ENCODE measurements at places on chromosomes 1 and 21. TPM values are rescaled to one million over a fixed set of nuclear protein-coding genes. Genes with fewer than 3 reads are reported as not detected.

- DNase-seq = peak; percentile 15
- no peak overlapping the region for H3K4me3 ChIP-seq
- no peak overlapping the region for H3K27ac ChIP-seq
- H3K27me3 ChIP-seq = no peaks in the 10 kb centered on the region
- peaks cover 11% of the 10 kb centered on the region for H3K4me1 ChIP-seq
- no peaks in the 10 kb centered on the region for H3K36me3 ChIP-seq
Observed at GRCh38 chr1:46527474-46528296, 23.8 kb downstream of the KNCN start.

DNA sequence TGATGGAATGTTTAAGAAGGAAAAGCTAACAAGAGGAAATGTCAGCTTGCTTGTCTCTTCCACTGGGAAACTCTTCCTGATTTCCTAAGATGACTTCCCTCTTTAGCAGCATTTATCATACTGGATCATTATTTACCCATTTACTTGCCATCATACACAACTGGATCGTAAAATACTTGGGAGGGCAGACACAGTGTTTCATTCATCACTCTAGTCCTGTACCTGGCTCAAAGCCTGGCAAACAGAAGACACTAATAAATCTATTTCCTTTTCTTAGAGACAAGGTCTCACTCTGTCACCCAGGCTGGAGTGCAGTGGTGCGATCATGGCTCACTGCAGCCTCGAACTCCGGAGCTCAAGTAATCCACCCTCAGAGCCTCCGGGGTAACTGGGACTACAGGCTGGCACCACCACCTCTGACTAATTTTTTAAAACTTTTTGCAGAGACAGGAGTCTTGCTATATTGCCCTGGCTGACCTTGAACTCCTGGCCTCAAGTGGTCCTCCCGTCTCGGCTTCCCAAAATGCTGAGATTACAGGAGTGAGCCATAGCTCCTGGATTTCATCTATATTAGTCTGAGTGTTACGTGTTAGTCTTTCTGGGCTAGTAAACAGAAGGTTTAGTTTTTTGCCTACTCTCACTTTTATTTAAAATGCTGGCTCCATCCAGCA is 574.6 kb downstream of the SMYD3 start:
- DNase-seq = no peak
- no peak overlapping the region for H3K4me3 ChIP-seq
- H3K27ac ChIP-seq = no peak overlapping the region

DNA sequence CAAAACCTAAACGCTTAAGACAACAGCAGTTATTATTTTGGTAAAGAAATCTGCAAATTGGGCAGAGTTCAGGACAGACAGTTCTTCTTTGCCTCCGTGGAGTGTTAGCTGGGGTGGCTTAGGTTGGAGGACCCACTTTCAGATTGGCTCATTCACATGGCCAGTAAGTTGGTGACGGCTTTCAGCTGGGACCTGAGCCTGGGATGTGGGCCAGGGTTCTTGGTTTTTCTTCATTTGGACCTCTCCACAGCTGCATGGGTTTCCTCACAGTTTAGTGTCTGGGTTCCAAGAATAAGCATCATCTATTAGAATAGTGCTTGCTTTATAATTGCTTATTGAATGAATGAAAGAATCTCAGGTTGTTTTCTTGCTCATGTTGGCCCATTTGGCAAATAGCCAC is 72.2 kb downstream of the ATF6 start:
- H3K4me3 ChIP-seq = no peak overlapping the region
- no peak overlapping the region for H3K27ac ChIP-seq
- H3K36me3 ChIP-seq = peaks cover 45% of the 10 kb centered on the region

DNA sequence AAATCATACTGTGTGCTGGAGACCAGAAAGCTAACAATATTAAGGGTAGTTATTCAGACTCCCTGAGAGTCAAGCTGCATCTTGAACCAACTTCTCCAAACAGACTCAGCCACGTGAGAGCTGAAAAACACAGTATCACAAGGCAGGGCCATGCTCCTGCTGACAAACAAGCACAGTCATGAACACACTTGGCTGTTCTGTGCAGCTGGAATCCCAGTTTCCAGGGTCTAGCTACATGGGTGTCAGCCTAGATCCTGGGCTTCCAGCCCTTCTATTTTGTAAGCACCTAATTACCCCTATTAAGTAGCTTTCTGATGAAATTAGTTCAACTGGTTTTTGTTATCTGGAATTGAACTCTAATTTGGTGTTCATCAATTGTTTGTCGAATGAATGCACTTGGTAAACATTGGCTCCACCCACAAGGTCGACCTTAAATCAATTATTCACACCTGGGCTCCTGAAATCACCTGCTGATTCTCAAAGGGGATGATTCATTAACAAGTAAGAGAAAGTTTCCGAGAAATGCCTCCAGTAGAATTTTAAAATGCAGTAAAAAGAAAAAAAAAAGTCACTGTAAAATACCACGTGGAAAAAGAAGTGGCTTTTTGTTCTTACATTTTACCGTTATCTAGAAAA is 179.3 kb downstream of the ZC3H11B start:
- H3K27me3 ChIP-seq = no peaks in the 10 kb centered on the region
- no peak for DNase-seq
- H3K36me3 ChIP-seq = no peaks in the 10 kb centered on the region
- H3K27ac ChIP-seq = no peak overlapping the region
- no peaks in the 10 kb centered on the region for H3K4me1 ChIP-seq

DNA sequence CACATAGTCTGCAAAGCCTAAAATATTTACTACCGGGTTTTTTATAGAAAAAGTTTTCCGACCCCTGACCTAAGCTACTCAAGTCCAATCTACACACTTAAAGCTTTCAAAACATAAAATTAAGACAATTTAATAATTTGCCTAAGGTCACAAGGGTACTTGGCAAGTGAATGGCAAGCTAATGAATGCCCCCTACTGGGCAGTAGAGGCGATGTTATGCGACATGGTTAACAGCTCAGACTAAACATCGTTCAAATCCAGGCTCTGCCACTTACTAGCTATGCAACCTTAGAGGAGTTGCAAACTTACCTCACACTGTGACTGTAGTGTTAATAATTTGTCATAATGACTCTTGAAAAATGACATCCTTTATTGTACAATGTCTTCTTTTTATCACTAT is 317.2 kb upstream of the NFIA start:
- no peak for DNase-seq
- H3K27ac ChIP-seq = no peak overlapping the region
- H3K36me3 ChIP-seq = no peaks in the 10 kb centered on the region
- no peaks in the 10 kb centered on the region for H3K27me3 ChIP-seq

DNA sequence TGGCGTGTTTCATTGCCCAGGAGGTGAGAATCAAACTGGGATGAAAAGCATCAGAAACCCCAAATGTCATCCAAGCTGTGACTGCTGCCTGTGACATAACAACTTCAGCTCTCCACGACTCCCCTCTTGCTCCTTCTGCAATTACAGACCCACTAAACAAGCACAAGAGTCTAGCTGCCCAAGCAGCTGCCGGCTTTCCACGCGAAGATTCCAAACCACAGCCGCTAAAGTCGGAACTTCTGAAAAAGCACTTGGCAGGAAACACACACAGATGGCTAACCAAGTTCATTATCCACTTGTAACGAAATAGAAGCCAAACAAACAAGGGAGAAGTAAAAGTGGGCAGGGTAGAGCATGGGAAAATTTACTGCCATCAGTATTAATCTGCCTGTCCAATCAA is 198.1 kb downstream of the SLC35F3 start:
- no peaks in the 10 kb centered on the region for H3K27me3 ChIP-seq
- H3K27ac ChIP-seq = no peak overlapping the region
- no peak for DNase-seq

GRCh38 chr1:221939607-221940006 is 197.7 kb upstream of the DUSP10 start:
- H3K36me3 ChIP-seq = no peaks in the 10 kb centered on the region
- no peak overlapping the region for H3K27ac ChIP-seq
- DNase-seq = no peak
- no peaks in the 10 kb centered on the region for H3K4me1 ChIP-seq
- H3K27me3 ChIP-seq = no peaks in the 10 kb centered on the region

DNA sequence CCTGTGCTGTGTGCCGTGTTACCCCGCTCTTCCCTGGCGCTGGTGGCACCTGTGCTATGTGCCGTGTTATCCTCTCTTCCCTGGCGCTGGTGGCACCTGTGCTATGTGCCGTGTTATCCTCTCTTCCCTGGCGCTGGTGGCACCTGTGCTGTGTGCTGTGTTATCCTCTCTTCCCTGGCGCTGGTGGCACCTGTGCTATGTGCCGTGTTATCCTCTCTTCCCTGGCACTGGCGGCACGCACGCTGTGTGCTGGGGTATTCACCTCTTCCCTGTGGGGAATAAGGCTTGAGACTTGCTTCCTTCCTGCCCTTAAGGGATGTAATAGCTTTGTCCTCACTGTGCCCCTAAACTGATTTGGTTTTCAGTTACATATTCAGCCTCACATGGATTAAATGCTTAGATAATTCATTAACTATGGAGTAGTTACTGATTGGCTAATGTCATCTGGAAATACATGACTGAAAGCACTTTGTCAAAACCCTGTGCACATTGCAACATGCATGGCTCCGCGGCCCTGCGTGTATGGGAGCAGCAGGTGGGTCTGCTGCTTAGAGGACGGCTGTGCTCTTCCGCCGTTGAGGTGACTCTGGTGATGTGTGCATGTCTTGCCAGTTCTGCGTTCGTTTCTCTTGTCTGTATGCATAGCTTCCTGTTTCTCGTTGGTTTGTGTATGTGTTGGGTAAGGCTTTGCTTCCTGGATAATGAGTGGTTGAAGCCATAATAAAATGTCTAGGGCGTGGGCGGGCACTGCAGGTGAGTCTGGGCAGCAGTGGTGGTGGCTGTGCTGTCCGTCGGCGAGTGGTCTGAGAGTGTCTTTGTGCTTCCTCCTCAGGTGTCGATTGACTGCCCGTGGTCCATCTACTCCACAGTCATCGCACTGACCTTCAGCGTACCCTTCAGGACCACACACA is 17.9 kb upstream of the PWP2 start:
- peaks cover 31% of the 10 kb centered on the region for H3K36me3 ChIP-seq
- H3K27ac ChIP-seq = no peak overlapping the region
- no peak for DNase-seq
- no peaks in the 10 kb centered on the region for H3K27me3 ChIP-seq

DNA sequence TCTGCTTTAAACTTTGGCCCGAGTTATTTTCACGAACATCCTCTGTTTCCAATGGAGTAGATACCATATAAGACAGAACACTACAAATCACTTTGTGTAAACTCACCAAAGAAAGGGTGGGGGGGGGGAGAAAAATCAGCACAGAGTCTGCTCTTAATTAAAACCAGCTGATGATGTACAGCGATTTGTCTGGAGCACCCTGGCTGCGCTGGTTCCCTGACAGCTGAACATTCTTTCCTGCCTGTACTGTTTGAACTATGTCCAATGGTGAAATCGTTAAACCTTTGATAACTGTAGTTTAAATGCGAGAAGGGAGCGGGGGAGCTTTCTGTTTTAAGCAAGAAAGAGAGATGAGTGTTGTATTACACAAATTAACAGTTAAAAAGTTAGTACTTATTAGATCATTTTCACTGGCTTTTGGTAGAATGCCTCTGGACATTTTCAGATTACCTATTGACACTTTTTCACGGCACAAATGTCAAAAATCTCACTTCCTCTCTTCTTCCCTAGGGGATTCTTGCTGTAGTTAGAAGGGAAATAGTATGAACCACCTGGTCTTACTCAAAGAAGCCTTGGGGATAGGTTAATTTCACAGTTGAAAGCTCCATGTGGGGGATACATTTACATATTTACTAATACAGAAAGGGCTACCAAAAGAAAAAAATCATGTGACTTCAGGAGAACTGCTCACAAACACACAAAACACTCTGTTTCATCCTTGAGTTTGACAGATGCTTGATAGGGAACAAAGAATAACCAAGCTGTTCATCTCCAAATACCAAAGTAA is 140.2 kb upstream of the RUNX1 start:
- no peaks in the 10 kb centered on the region for H3K36me3 ChIP-seq
- peak overlapping the region; percentile 16 for H3K4me3 ChIP-seq
- H3K4me1 ChIP-seq = peaks cover 22% of the 10 kb centered on the region

DNA sequence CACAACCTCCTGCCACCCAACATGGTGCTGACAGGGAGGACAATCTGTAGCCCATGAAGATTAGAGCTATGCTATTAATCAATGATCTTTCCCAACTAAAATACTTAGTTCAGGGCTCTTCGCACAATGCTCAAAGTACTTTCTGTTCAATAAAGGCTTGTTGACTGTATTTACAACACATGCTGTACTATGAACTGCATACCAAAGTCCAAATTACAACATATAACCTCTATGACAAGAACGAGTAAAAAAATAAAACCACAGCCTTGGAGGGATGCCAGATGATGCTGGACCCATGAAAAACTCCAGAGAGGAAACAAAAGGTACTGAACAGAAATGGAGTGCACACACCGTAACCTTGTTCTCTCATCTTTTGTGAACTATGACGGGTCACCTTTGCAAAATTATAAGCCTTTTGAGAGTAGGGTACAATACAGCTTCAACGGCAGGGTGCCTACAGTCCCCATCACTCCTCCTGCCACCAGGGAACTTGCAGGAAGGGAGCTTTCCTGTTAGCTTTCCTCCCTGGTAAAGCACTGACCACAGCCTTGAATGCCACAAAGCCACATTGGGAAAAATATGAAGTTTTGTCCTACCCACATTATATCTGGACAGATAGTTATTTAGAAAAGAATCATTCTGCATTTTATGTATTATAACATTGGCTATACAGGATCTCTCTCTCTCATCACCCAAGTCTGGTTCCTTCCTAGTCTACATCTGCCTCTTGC is 175.6 kb downstream of the NRIP1 start:
- H3K27ac ChIP-seq = no peak overlapping the region
- H3K36me3 ChIP-seq = no peaks in the 10 kb centered on the region
- H3K4me3 ChIP-seq = no peak overlapping the region
- H3K27me3 ChIP-seq = no peaks in the 10 kb centered on the region
- H3K4me1 ChIP-seq = no peaks in the 10 kb centered on the region

SLC37A1 gene
- total RNA-seq = 11.8 TPM

All from esophagus squamous epithelium (tissue), 5 donors.